ENCODE measurements at places on chromosomes 5 and 9.

- no peak overlapping the region for H3K27ac ChIP-seq
- no peaks in the 10 kb centered on the region for H3K36me3 ChIP-seq
- DNase-seq, result no peak
- no peaks in the 10 kb centered on the region for H3K27me3 ChIP-seq
- H3K4me1 ChIP-seq, result no peaks in the 10 kb centered on the region
Observed at GRCh38 chr9:117355542-117355941, 59.3 kb downstream of the ASTN2 start.

DNA sequence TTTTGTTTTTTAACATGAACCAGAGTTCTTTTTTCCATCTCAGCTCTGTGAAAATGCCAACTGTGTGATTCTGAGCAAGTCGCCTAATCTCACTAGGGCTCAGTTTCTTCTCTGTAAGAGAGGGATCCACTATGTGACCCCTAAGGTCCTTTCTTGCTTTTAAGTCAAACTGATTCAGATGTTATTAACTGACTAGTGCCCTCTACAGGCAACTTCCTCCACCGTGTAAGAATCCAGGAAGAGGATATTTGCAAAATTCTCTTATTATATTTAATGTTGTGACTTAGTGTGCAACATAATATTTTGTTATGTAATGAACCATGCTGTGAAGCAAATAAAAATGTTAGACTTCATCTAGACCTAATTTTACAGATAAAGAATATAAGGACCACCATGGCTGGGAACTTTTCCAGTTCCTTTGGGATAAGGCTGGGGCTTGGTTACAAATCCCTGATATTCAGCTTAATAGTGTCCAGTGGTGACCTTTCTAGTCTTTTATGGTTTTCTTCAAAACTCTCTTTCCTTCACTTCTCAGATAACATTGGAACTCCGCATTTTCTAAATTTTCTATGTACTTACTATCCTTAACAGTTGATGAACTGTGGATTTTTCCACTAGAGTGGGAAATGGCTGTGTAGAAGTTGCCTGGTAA is 244.7 kb downstream of the PIK3R1 start:
- no peak overlapping the region for H3K27ac ChIP-seq
- H3K4me3 ChIP-seq, result no peak overlapping the region
- H3K27me3 ChIP-seq, result no peaks in the 10 kb centered on the region
- DNase-seq, result no peak

DNA sequence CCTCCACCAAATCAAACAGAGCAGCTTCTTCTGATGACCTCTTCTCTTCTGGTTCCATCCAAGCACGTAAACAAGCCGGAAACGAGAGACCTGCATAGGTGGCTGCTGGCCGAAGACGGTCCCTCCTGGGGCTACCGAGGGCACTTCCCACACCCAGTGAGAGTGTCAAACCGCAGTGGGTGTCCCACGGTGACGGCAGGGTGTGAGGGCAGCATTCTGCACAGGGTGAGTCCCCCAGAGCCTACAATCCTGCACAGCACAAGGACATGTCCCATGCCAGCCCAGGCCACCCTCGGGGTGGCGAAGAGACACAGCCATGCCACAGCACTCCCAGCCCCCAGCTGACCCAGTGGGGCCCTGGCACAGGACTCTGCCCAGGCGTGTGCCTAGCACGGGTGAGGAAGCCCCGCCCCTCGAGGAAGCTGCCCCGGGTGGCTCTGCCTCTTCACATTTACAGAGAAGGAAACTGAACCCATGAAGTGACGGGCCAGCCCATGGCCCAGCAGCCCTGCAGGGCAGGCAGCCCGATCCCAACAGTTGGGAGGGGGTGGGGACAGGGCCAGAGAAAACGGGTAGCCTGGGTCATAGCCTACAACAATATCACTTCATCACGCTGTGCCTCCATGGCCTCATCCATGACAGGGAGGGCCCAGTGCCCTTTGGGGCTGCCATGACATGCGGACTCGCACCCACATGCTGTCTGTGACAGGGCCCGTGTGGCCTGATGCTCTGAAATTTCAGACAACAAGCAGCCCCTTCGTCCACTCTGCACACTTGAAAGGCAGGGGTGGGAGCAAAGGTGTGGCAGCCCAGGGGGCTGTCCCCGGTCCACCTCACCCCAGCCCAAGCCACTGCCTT is 43.2 kb downstream of the SEMA4D start:
- H3K36me3 ChIP-seq, result peaks cover 14% of the 10 kb centered on the region
- peak overlapping the region; percentile 26 for H3K27ac ChIP-seq
- H3K4me1 ChIP-seq, result peaks cover 89% of the 10 kb centered on the region
- no peak for DNase-seq
- H3K27me3 ChIP-seq, result no peaks in the 10 kb centered on the region

DNA sequence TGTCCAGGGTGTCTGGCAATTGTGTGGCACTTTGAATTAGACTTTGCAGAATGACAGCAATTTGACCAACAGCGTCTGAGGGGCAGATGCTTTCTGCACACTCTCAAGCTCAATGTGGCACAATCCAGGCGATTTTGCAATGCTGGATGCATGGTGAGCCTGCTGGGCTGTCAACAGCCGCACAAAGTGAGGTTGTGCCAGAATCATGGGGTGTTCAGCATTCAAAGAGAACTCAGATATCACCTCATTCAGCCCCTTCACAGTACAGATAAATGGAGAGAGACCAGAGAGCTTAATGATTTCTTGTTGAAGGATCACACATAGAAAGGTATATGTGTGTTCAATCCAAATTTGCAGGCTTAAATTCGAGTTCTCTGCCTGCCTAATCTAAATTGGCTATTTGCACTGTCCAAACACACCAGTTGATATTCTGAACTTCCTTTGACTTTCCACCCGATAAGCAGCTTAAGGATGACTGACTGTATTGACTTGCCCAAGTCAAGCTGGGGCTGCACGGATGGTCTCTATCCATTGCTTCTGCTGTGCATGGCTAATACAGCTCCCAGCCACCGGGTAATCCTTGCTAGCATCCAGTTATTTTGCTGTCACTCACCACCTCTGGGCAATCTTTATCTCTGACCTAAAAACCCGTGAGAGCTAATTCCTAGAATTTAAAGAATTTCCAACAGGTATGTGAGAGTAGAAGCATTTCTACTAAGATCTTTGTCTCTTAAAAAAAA is 157.9 kb upstream of the TAS2R1 start:
- H3K4me1 ChIP-seq, result no peaks in the 10 kb centered on the region
- no peak overlapping the region for H3K4me3 ChIP-seq
- DNase-seq, result no peak
- no peaks in the 10 kb centered on the region for H3K36me3 ChIP-seq
- no peak overlapping the region for H3K27ac ChIP-seq

DNA sequence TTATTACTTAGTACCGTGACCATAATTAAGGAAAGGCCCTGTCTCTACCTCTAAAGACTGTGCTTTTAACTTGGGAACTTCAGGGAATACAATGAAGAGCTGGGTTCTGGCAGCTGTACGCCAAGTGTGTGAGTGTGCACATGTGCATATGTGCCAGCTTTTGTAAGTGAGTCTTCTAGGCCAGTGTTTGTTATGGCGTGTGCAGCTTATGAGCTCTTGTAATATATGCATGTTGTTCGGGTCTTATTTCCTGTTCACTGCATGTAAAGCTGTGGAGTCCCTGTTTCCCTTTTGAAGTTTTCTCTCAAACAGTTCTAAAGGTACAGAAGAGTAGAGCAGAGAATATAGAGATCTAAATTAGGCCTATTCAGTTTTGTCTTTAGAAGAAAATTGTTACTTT is 30.5 kb downstream of the TGFBR1 start:
- peaks cover 11% of the 10 kb centered on the region for H3K36me3 ChIP-seq
- DNase-seq, result no peak
- H3K4me3 ChIP-seq, result peak overlapping the region; percentile 22
- H3K27ac ChIP-seq, result no peak overlapping the region
- no peaks in the 10 kb centered on the region for H3K27me3 ChIP-seq
- H3K4me1 ChIP-seq, result peaks cover 56% of the 10 kb centered on the region
